ENCODE measurements at places on chromosomes 1 and 21.

- no peak for DNase-seq
Observed at GRCh38 chr1:158176399-158176798, 4.3 kb upstream of the CD1D start.

GRCh38 chr1:7566417-7567375, 204.4 kb upstream of the VAMP3 start:
- DNase-seq: no peak

- no peak for DNase-seq
Observed at GRCh38 chr1:55055951-55056631, 16.7 kb downstream of the PCSK9 start.

DNA sequence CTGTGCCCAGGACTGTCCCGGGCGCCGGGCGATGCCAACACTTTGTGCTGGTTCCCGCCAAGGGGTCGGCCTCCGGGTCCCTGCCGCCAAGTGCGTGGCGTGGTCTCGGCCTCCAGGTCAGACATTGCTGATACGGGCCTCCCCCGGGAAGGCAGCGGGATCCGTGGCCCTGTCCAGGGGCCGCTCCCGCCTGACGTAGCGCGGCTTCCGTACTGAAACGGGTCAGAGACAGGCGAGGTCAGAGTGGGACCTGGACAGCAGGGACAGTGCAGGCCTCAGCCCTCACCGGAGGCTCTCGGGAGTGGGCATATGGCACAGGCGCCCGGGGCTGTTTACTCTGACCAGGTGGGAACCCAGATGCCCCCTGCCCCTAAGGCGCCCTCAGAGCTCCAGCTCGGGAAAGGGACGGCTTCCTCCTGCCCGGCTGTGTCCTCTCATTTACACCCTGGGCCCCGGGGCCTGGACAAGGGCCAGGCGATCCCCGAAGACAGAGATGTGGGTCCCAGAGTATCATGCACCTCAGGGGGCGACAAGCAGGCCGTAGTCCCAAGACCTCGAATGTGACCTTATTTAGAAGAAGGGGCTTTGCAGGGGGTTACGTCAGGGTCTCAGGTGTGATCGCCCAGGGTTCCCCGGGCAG, 8.8 kb upstream of the RNF223 start:
- DNase-seq: no peak

GRCh38 chr1:102628109-102628613, 480.2 kb downstream of the COL11A1 start:
- peak; percentile 4 for DNase-seq

DNA sequence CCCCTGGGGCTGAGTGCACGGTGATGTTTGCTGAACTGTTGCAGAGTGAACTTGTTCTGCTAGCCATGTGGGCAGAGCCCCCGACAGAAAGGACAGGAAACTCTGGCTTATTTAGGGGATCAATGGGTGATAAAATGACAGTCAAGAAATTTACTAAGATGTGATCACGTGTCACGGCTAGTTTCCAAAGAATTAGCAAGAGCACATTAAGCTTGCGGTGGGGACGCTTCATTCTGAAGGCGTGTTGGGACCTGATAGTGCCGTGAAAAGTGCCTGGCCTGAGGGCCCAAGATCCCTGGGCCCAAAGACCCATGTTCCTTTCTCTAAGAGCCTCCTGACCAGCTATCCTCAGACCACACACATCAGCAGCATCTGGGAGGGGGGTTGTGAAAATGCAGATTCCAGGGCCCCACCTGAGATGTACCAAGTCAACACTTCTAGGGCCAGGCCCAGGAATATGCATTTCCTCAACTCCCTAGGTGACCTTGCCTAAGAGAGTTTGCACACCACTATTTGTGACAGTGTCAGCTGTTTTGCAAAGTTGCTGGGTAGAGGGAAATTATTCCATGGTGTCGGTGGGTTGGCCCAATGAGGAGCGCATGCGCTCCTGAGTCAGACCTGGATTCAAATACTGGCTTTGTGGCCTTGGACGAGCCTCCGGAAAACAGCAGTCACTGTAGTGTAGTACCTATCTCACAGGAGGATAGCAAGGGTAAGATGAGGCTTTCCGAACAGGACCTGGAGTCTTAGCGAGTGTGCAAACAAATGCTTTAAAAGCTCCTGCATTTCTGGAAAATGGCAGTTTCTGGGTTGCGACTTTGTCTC, 77.5 kb downstream of the SPSB1 start:
- DNase-seq: no peak

DNA sequence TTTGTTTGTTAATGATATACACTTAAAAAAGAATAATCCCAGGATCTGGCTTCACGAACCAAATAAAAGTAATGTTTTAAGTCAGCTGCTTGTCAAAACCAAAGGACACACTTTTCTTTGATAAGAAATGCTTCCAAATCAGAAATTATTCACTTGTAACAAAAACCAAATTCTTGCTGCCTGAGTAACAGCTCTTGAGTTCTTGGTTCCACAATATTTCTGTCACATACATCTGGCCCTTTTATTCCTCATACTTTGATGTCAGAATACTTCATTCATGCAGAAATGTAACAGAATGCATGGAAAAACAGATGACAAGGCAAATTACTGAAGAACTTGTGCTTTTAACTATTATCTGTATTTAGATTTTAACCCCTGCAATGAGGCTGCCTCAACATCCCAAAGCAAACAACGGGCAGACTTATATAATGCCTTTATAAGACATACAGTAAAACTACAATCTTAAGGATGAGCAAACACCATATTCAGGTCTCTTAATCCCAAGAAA, 1.5 kb downstream of the VAMP4 start:
- DNase-seq: no peak
